ENCODE measurements at places on chromosomes 6 and 20. TPM values are rescaled to one million over a fixed set of nuclear protein-coding genes. Genes with fewer than 3 reads are reported as not detected.

The ZSCAN23 gene
- total RNA-seq = 7.2 TPM

The RAET1E gene
- total RNA-seq = 13.7 TPM

The RAET1L gene
- total RNA-seq = 1.0 TPM

- DNase-seq = no peak
Observed at GRCh38 chr6:82176616-82177015, 70.9 kb downstream of the IBTK start.

DNA sequence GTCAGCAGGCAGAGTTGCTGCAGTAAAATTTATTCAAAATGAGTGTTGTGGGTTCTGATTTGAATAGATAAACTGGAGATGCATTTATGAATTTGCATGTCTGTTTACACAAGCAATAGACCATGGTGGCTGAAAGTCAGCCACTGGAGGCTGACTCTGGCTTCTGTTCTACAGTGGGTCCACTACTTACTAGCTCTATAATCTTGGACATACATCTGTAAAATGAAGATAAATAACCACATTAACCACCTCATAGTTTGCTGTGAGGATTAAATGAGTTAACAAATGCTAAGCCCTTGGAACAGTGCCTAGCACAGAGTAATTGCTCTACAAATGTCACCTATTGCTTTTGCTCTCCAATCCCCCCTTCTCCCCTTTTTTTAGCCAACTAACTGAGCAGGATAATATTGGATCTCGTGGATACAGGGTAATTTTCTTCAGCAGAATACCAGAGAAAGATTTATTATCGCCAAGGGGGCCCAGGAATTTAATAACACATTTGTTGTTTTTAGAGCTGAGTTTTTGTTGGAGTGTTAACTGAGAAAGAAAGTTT lies 1.4 kb upstream of the PM20D2 start:
- no peak for DNase-seq

All from mammary epithelial cell (primary cell).